ENCODE measurements at places on chromosomes 7 and 10.

DNA sequence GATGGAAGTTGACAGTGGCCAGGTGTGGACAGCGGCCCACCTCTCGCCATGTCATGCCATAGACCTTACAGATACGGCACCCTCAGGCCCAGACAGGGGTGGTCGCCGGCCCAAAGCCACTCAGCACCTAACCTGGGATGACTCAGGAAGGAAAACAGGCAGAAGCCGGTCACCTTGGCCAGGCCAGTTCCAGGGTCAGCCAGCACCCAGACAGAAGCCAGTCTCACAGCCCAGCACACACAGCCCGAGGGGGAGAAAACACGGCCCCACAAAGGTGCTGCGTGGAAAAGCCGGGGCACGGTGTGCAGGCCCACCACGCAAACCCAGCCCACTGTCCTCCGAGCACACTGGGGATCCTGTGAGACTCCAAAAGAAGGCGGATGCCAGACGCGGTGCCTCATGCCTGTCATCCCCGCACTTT lies 95.2 kb upstream of the DNAAF5 start:
- no peak for DNase-seq

DNA sequence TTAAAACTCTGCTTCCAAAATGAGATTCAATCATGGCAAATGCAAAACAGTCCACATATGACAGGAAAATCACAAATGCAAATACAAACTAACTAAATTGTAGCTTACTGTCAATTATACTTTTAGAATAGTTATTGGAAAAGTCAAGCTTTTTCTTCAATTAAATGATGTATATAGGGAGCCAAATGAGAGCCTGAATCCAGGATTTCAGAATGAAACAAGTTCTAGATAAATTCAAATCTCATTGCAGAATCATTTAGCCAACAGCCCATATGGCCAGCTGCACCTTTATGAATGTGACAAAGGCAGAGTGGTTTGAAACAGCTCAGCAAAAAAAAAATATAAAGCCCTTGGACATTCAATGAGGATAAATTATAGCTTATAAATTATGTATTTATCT lies 82.2 kb upstream of the SCIN start:
- DNase-seq, result no peak

DNA sequence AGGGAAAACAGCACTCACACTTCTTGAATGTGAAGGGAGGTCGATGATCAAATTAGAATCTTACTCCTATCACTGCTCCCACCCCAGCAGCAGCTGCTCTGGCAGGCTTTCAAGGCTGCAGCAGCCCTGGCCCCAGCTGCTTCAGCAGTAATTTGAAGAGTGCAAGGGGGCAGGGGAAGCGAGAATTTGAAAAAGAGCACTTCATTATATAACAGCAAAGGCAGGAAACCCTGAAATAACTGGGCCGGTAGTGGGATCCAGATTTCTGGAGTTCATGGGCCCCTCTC lies 44.9 kb downstream of the MYPN start:
- no peak for DNase-seq

GRCh38 chr10:5349362-5349761 lies 15.4 kb upstream of the UCN3 start:
- DNase-seq, result no peak

DNA sequence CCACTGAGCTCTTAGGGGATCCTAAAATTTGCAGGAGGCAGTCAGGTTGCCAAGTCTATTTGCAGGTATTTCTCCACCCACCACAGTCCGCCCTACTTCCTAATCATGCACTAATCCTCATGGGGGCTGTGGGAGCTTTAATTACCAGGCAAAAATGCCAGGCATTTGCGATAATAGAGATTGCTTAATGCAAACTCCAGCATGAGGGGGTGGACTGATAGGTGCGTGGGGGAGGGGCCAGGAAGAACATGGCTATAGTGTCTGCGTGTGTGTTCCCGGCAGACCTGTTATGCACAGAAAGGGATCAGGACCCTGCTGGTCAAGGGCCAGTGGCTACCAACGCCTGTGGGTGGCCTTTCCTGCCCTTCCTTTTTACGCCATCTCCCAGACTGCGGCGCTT lies 15.6 kb upstream of the AQP1 start:
- no peak for DNase-seq
